ENCODE measurements at places on chromosomes 16 and 17.
A peak's percentile ranks its signal among the peaks of the same experiment; 100 is the strongest.

- no peak for DNase-seq
Measured at GRCh38 chr17:74917430-74917829, 5.6 kb downstream of the USH1G start.

- no peak for DNase-seq
Measured at GRCh38 chr17:65065906-65066305, 9.4 kb upstream of the GNA13 start.

DNA sequence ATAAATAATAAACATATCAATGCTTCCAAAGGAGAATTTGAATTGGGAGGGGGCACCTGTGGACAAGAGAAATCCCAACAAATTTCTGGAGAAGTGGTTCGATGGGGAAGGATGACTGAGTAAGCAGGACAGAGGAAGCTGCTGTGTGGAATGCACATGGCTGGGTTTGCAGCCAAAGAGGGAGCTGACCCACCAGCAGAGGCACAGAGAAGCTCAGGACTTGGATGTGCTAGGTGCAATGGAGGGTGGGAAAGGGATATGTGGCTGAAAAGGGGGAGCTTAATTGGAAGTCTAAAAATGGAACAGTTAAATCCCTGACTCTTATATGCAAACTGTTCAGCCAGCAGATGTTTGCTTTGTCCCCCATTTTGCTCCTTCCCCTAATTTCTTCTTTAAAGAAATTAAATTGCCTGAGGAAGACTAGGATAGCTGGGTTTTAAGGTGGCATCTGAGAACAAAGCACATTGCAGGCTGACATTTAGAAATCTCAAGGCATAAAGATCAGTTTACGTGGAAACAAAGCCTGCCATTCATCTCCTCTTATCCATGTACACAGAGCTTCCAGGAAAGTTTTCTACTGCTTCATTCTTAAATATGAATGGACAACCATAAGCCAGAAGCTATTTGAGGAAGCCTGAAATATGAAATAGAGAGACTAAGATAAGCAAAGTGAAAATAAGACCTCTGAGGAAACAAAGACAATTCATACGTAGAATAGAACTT lies 23.0 kb upstream of the TNS4 start:
- DNase-seq = no peak

- no peak for DNase-seq
Measured at GRCh38 chr16:1145383-1146100, 7.4 kb upstream of the CACNA1H start.

DNA sequence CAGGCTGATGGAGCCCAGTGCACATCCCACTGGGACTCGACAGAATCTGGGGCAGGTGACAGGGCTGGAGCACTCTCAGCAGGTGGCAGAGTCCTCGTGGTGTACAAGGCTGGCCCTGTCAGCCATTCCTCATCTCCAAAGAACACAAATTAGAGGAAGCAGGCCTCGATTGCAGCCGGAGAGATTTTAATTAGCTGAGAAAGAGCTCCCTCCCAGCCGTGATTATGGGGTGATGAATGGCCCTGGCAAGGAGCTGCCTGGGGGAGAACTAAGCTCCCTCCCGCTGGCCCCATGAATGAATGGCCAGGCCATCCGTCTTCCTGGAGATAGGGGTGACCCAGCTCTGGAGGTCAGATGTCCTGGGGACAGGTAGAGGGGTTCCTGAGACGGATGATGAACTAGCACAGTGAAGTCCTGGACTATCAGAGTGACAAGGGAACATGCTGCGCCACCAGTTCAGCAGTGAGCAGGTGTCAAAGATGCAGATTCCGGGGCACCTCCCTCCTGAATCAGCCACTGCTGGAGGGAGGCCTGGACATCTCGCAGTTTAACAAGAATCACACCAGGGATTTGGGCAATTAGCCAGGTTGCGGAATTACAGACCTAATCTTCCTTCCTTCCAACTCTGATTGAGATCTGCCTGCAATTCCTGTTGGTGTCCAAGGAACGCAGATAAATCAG lies 35.5 kb downstream of the PIMREG start:
- DNase-seq = no peak

DNA sequence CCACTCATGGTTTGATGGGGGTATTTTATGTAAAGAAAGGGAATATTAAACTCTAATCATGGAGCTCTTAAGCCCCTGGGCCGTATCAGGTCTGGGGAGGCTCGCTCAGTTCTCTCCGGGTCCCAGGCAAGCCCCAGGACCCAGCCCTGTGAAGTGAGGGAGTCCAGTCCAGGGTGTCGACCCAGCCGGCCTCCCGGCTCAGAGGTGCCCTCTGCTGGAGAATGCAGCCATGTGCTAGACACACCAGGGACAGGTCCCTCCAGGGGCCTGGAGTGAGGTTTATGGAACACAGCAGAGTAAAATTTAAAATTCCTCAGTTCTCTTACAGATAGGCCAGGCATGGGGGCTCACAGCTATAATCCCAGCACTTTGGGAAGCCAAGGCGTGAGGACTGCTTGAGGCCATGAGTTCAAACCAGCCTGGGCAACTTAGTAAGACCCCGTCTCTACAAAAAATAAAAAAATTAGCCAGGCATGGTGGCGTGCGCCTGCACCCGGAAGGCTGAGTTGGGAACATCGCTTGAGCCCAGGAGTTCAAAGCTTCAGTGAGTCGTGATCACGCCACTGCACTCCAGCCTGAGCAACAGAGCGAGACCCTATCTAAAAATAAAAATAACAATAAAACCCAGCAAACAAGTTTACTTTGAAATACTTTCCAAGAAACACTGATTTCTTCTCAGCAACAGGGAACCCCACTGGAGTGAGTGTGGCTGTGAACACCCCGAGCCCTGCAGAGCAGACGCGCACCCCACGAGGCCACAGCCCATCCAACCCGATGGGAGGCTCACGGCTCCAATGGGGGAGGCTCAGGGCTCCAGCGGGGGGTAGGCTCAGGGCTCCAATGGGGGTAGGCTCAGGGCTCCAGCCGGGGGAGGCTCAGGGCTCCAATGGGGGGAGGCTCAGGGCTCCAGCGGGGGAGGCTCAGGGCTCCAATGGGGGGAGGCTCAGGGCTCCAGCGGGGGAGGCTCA lies 72.2 kb downstream of the ZNF778 start:
- DNase-seq = peak; percentile 51

- DNase-seq = peak; percentile 55
Measured at GRCh38 chr16:29678691-29679267, at the start of gene QPRT. TSS of gene QPRT (plus strand) at chr16:29679180. CDS start at chr16:29679198, 18 bp downstream.

DNA sequence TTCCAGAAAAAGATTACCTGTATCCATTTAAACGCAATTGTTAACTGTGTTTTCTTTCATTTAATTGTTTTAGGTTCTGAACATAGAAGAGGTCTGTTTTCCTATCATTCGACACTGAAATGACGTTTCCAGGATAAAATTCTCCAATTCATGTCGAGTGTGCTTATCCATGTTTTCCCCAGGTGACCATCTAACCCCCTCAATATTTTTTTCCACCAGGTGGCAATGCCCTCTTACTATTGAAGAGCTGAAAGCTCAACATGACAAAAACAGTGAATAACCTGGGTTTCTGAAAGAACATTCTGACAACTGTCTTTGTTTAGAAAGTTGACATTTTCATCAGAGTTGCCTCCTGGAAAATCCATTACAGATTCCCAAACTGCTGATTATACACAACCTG lies 948.7 kb downstream of the KCNJ2 start:
- DNase-seq = no peak

- no peak for DNase-seq
Measured at GRCh38 chr17:59766491-59766890, 59.0 kb downstream of the VMP1 start.

- DNase-seq = no peak
Measured at GRCh38 chr16:80100186-80100585, 440.6 kb upstream of the DYNLRB2 start.

GRCh38 chr16:19137201-19138128 lies 23.7 kb downstream of the ITPRIPL2 start:
- DNase-seq = no peak

- no peak for DNase-seq
Measured at GRCh38 chr17:15966879-15967248, 21.9 kb downstream of the ADORA2B start.

Measured in GM06990 (cell line).